ENCODE measurements at places on chromosomes 4 and X. TPM values are rescaled to one million over a fixed set of nuclear protein-coding genes. Genes with fewer than 3 reads are reported as not detected.

DNA sequence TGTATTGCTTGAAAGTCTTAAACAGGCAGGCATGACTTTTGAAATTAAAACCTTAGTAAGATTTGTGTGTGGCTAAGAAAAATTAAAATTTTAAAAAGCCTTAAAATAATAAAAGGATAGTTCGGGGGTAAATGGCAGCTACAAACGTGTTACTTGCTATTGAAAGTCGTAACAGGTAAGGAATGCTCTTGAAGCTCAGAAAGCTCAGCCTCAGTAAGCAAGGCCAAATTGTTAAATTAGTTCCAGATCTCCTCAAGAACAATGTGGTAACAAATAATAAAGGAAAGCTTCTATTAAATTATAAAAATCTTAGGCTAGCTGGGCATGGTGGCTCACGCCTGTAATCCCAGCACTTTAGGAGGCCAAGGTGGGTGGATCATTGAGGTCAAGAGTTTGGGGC lies 25.5 kb downstream of the PRMT9 start:
- H3K27ac ChIP-seq, result no peak overlapping the region
- H3K4me3 ChIP-seq, result no peak overlapping the region
- H3K4me1 ChIP-seq, result no peaks in the 10 kb centered on the region
- DNase-seq, result no peak
- no peaks in the 10 kb centered on the region for H3K27me3 ChIP-seq
- H3K36me3 ChIP-seq, result peaks cover 44% of the 10 kb centered on the region

DNA sequence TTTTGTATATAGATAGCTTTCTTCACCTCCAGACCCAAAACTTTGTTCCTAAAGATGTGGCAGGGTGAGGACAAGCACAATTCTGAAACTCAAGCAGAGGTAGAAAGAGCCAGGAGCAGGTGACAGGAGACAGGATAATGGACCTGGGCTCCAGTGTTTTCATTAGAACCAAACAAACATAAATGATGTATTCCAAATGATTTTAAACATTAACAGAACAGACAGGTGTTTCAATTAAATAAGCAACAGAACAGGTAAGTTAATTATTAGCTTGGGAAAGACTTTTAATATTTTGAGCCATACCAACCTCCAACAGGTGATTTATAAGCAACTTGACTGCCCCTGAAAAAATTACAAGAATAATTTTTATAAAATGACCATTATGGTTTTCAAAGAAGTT lies 459.4 kb upstream of the LCORL start:
- no peak for DNase-seq
- H3K27me3 ChIP-seq, result no peaks in the 10 kb centered on the region
- no peaks in the 10 kb centered on the region for H3K36me3 ChIP-seq
- no peak overlapping the region for H3K27ac ChIP-seq
- no peaks in the 10 kb centered on the region for H3K4me1 ChIP-seq
- H3K4me3 ChIP-seq, result no peak overlapping the region

DNA sequence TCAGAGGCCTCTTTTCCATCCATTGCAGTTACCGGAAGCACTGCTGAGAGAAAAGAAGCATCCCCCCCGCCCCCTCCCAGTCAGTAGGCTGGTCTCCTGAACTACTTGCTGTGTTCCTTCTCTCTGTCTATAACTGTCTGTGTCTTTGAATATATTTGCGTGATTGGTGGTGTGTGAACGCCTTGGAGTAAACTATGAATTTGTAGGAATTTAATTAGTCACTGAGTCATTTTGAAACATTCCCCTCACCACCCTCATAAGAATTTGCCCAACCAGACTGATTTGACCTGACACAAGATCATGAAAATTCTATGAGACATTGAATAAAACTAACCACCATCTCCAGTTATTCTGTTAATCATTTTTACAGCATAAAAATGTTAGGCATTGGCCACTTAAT lies 6.7 kb upstream of the NXF3 start:
- H3K27ac ChIP-seq, result no peak overlapping the region
- H3K4me3 ChIP-seq, result no peak overlapping the region
- no peaks in the 10 kb centered on the region for H3K27me3 ChIP-seq
- DNase-seq, result no peak

- DNase-seq, result no peak
- no peak overlapping the region for H3K27ac ChIP-seq
- no peaks in the 10 kb centered on the region for H3K27me3 ChIP-seq
- H3K4me1 ChIP-seq, result no peaks in the 10 kb centered on the region
- H3K4me3 ChIP-seq, result no peak overlapping the region
Measured at GRCh38 chrX:4935401-4935800, 1222.0 kb upstream of the PRKX start.

Gene SSX1
- not detected for total RNA-seq

GRCh38 chr4:175054980-175055379 lies 136.8 kb downstream of the ADAM29 start:
- no peak for DNase-seq
- H3K4me3 ChIP-seq, result no peak overlapping the region
- no peaks in the 10 kb centered on the region for H3K36me3 ChIP-seq
- no peaks in the 10 kb centered on the region for H3K4me1 ChIP-seq

Gene ARMCX2
- 2.6 TPM for total RNA-seq

Gene ZNF518B
- 19.6 TPM for total RNA-seq

DNA sequence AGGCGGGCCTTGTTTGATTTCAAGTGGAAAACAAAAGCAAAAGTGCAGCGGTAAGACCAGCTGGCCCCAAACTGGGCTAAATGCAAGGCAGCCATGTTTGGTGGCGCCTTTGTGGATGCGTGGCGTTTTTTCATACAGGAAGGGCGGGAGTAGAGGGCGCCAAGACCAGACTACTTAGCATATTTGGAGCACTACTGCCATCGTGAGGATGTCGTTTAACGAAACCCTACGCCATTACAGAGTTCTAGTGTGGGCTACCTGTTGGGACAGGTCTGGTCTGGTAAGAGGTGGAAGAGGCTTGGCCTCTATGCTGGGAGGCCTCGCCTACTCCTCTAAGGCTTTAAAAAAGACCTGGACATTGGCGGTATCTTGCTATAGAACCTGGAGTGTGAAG lies 230.7 kb upstream of the STK26 start:
- DNase-seq, result no peak
- no peak overlapping the region for H3K4me3 ChIP-seq
- H3K27ac ChIP-seq, result no peak overlapping the region
- no peaks in the 10 kb centered on the region for H3K4me1 ChIP-seq
- peaks cover 24% of the 10 kb centered on the region for H3K36me3 ChIP-seq
- no peaks in the 10 kb centered on the region for H3K27me3 ChIP-seq
